ENCODE measurements at places on chromosomes 11 and 22. TPM values are rescaled to one million over a fixed set of nuclear protein-coding genes. Genes with fewer than 3 reads are reported as not detected.

The CFAP300 gene
- 3.9 TPM for polyA plus RNA-seq

GRCh38 chr11:128297091-128297651 lies 290.2 kb downstream of the ETS1 start:
- DNase-seq: no peak

GRCh38 chr11:131895865-131896264 lies 525.5 kb downstream of the NTM start:
- no peak for DNase-seq

- no peak for DNase-seq
Observed at GRCh38 chr11:122304306-122304705, 188.3 kb upstream of the BLID start.

DNA sequence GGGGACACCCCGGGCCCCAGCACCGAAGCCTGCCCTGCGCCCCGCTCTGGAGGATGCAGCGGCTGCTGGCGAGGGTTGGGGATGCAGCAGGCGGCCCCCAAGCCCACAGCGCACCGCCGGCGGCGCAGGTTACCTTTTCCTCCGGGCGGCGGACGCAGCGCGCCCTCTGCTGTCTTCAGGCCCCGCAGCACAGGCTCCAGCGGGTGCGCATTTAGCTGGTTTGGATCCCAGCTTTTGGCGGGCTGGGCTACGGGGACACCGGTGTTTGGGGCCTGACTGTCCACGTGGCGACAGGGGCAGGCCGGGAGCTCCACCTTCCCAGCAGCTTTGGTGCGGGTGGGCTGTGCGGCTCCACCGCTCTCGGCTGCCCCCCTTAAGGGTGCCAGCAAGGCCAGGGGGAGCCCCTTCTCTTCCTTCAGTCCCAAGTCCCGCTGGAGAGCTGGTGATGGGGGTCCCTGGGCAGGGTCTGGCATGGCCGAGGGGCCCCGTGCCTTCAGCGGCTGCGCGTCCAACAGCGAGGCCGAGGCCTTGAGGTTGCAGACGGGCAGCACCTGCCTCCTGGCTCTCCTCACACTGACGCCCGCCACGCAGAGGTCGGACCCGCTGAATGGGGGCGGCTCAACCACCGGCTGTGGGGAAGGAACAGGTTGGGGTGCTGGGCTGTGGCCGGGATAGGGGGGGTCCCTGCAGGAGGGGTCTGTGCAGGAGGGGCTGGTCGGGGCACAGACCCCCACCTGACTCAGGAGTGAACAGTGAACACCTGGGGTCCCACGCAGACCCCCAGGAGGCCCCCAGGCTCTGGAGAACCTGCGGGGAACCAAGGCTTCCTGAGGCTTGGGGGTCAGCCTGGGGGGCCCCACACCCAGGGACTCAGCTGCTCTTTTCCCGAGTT lies 18.0 kb upstream of the IL17REL start:
- DNase-seq: peak; percentile 62

- peak; percentile 79 for DNase-seq
Observed at GRCh38 chr11:12802418-12803085, 128.3 kb downstream of the TEAD1 start.

The SYCE3 gene
- polyA plus RNA-seq: not detected

DNA sequence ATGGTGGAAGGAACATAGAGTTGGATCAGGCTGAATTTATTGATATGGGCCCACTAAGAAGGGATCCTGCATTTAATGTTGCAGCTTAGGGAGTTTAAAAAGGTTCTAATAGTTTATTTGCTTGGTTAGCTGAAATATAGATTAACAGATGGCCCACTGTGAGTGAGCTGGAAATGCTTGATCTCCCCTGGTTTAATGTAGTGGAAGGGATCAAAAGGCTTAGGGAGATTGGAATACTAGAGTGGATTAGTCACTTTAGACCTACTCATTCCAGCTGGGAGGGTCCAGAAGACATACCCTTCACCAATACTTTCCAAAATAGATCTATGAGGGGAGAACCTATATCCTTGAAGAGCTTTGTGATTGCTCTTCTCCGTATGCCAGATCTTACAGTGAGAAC lies 130.1 kb upstream of the ZC3H12C start:
- no peak for DNase-seq

The ALG9 gene
- 43.5 TPM for polyA plus RNA-seq

DNA sequence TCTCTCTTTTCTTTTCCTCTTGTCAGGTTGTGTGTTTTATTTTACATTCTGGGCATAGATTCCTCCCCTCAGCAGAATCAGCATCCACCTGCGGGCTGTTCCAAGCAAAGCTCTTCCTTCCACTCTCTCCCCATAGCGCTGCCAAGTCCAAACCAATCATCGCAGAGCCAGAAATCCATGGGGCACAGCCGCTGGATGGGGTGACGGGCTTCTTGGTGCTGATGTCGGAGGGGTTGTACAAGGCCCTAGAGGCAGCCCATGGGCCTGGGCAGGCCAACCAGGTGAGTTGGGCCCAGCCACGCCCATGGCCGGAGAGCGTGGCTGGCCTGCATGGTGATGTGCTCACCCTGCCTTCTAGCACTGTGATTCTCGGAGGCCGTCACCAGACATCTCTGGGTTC lies 22.1 kb downstream of the TAB1 start:
- DNase-seq: no peak

DNA sequence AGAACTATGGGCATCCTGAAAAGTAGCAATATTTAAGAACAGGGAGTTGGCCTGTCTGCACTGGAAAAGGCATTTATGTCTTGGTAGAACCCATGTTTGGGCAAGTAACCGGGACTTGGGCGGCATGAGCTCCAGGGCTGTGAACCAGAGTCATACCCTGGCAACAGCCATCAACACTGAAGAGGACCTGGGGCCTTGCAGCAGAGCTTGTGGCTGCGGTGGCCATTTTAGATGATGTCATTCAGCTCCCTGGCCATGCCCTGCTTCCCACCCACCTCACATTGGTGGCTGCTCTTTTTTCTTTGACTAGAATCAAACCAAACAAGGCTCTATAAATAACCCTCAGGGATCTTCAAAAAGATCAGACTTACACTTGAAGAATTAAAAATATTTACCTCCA lies 26.6 kb downstream of the EHF start:
- no peak for DNase-seq

GRCh38 chr11:30143098-30143705 lies 87.6 kb upstream of the FSHB start:
- DNase-seq: no peak

GRCh38 chr11:1868636-1869291 lies 15.9 kb downstream of the LSP1 start:
- no peak for DNase-seq

The NCF4 gene
- 5.0 TPM for polyA plus RNA-seq

GRCh38 chr11:64249563-64250414 lies 1.5 kb upstream of the PLCB3 start:
- no peak for DNase-seq

DNA sequence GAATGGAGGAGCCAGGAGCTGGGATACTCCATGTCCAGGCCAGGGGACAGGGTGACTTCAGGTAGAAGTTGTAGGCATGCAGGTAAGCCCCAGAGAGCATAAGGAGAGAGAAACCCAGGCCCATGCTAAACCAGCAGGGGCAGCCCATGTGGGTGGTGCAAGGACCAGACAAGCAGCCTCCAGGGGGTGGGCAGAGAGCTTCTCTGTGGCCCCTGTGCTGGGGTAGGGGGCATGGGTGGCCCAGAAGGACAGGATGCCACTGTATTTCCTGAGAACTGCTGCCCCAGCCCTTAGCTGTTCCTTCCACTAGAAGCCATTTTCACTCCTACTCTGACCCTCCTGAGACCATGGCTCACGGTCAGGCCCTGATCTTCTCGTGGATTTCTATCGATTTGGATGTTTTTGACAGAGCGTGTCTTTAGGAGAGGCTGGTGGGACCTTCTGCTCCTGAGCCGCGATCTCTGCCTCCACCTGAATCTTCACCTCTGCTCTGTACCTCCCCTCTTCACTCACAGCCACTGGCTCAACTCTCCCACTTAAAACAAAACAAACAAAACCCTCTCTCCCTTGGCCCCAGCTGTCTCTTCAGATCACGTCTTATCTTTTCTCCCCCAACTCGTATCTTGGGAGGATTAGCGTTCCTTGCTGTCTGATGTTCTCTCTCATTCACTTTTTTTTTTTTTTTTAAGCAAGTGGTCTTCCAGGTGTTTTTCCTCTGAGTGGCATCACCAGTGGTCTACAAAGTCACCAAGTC lies 112.2 kb downstream of the NECTIN1 start:
- DNase-seq: no peak

GRCh38 chr22:26055693-26056092 lies 113.6 kb upstream of the SEZ6L start:
- no peak for DNase-seq

GRCh38 chr11:20080032-20080685 lies 80.1 kb downstream of the DBX1 start:
- no peak for DNase-seq

- DNase-seq: no peak
Observed at GRCh38 chr11:19398273-19398672, 157.5 kb upstream of the E2F8 start.

The PIWIL4 gene
- 4.6 TPM for polyA plus RNA-seq

DNA sequence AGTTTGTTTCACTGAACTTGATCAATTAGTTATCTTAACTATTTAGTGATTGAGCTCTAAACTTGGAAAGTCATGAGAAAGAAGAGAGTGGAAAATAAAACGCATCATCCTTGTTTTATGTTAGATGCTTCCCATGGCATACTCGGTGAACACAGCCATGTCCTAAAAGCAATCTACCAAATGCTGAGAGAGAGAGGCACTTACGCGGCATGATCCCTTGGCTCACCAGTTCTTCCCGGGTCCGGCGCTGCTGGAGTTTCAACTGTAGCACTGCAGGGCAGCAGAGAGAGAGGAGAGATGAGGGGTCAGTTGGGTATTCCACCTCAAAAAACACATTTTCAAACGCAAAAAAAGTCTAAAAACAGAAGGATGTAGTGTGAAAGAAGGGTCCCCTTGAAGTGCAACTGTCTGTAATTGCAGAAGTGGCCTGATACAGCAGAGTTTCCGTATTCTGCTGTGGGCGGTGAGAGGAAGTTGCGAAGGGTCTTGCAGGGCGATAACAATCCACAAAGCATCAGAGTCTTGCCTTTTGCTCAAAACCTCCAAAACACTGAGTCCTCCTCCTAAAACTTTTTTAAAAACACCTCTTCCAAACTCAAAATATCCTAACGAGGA lies 92.7 kb downstream of the SGSM3 start:
- DNase-seq: no peak

- no peak for DNase-seq
Observed at GRCh38 chr11:96393753-96394348, 4.0 kb downstream of the JRKL start.

The SDHD gene
- 98.4 TPM for polyA plus RNA-seq

- DNase-seq: no peak
Observed at GRCh38 chr22:28183078-28183860, 264.2 kb upstream of the PITPNB start.

- DNase-seq: peak; percentile 73
Observed at GRCh38 chr22:24402460-24403192, 24.8 kb upstream of the ADORA2A start.

- DNase-seq: no peak
Observed at GRCh38 chr11:36622431-36623136, 24.5 kb upstream of the RAG2 start.

DNA sequence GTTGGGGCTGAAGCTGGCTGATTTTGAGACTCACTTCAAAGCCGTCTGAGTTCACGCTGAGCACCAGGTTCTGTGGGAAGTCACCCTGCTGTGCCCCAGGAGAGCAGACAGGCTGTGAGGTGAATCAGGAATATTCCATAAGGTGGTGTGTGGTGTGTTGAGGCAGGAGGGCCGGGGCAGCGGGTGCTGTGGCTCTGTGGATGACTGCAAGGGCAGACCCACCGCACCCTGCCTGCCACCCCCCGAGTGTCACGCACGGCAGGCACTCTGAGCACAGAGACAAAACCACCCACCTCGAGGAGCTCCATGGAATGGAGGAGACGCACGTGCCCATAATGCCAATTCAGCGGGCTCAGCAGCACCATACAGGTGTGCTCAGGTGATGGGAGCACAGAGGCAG lies 147.8 kb downstream of the PKNOX2 start:
- no peak for DNase-seq

- no peak for DNase-seq
Observed at GRCh38 chr22:37032134-37032534, 12.6 kb downstream of the MPST start.

The WBP2NL gene
- polyA plus RNA-seq: 0.48 TPM

DNA sequence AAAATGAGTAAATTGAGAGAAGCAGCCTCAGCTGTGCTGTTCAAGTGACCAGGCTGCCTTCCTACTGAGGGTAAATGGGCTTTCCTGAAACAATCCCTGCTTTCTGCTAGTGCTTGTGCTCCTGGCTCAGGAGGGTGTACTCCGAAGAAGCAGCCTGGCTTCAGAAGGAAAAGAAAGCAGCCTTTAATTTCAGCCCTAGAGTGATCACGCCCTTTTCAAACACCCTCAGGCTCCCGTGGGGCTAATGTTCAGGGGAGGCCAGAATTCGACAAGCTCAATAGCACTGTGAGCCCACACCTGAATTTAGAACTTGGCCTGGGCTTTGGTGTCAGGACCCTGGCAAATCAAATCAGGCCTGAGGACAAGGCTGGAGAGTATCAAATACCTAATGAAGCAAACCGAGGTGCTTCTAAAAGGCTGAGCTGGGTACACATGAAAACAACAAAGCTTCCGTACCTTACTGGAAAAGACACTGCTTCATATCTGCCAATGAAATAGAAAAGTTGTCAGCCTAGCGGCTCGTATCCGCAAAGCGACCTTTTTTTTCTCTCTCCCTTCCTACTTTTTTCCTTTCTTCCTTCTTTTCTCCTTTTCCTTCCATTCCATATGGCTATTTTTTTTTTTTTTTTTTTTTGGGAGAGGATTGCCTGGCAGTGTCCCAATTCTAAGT lies 387.8 kb downstream of the SOX6 start:
- no peak for DNase-seq

DNA sequence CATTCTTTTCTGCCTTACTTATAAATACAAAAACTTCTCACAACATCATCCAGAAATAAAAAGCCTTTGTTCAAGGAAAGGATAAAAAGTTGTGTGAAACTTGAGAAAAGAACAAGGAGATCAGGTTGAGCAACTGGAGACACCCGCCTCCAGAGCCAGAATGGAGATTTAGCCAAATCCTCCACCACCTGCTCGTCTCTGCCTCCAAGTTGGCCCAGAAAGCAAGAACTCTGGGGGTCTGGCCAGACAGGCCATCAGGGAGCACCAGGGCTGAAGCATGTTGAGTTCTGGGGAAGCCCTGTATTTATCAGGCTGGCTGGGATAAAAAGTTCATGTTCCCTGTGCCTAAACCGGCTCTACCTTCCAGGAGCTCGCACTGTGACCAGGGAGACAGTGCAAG lies 14.9 kb downstream of the SMCO4 start:
- no peak for DNase-seq

GRCh38 chr11:109405671-109406070 lies 16.3 kb upstream of the C11orf87 start:
- DNase-seq: no peak

- DNase-seq: no peak
Observed at GRCh38 chr11:59182457-59183151, 10.7 kb downstream of the DTX4 start.

DNA sequence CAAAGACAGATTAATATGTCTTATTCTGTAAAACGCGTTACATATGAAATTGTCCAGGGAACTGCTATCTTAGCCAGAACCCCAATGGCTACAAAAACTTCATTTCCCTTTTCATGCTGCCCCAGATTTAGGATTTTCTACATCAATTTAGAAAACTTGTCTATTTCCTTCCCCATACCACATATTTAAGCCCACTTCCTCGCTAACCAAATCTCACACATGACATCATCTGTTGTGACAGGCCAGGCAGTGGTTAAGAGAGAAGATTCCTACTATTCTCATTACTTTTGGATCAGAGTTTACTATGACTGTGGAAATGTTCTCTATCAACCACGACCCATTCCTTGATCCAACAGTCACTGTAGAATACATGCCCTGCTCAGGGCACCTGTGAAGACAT lies 15.9 kb downstream of the CCDC82 start:
- no peak for DNase-seq

GRCh38 chr22:46537225-46537945 lies at the start of gene CELSR1:
CELSR1 (minus strand) TSS chr22:46537620; CDS start chr22:46537170, 450 bp downstream.
- peak; percentile 34 for DNase-seq

The GSTT2 gene
- polyA plus RNA-seq: 1.8 TPM
